Calu3 (cell line): ENCODE measurements at places on chromosomes 4 and X.
A peak's percentile ranks its signal among the peaks of the same experiment; 100 is the strongest.

- no peak overlapping the region for H3K4me3 ChIP-seq
- no peaks in the 10 kb centered on the region for H3K36me3 ChIP-seq
- DNase-seq, result no peak
- H3K27me3 ChIP-seq, result peaks cover 16% of the 10 kb centered on the region
Measured at GRCh38 chrX:101676571-101676970, 16.9 kb upstream of the ARMCX2 start.

DNA sequence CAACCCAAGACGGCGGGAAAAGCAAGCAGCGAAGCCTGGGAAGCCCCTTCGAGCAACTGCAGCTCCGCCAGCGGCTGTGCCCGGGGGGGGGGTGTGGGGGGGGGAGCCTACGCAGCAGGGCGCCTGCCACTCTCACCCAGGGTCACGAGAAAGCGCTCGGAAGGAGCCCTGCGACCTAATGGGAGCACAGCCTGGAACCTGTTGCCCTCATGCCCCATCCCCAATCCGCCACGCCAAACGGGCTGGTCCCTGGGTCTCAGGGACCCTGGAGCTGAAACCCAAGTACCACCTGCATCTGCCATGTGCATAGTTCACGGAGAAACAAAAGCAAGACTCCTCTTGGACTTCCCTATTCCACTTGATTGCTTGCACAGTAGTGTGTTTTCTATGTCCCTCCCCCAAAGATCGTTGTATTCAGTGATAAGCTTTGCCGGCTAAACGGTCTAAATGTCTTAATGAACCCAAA lies 359 bp upstream of the GAB3 start:
- H3K4me3 ChIP-seq, result no peak overlapping the region
- H3K27ac ChIP-seq, result no peak overlapping the region
- no peaks in the 10 kb centered on the region for H3K4me1 ChIP-seq
- DNase-seq, result no peak
- no peaks in the 10 kb centered on the region for H3K36me3 ChIP-seq

DNA sequence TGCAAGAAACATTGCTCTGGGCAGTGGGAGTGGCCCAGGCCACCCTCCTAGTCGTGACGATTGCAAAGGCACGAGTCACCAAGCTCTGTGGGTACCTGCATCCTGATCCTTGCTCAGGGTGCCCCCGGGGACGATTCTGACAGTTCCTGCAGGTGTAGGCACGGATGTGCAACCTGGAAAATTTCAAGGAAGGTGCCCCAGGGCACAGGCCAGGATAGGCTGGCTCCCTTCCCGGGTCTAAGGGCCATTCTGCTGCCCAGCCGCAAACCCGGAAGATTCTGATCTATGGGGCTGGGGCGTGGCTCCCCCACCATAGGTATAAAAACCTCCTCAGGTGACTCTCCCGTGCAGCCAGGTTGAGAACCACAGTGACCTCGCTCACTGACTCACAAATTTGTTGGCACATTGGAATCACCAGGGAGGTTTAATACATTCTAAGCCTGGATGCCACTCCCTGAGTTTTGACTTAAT lies 228.5 kb downstream of the PTTG2 start:
- H3K27ac ChIP-seq, result peak overlapping the region; percentile 79
- peak; percentile 86 for DNase-seq
- H3K36me3 ChIP-seq, result peaks cover 5% of the 10 kb centered on the region
- no peak overlapping the region for H3K4me3 ChIP-seq
- no peaks in the 10 kb centered on the region for H3K27me3 ChIP-seq
- H3K4me1 ChIP-seq, result peaks cover 23% of the 10 kb centered on the region

DNA sequence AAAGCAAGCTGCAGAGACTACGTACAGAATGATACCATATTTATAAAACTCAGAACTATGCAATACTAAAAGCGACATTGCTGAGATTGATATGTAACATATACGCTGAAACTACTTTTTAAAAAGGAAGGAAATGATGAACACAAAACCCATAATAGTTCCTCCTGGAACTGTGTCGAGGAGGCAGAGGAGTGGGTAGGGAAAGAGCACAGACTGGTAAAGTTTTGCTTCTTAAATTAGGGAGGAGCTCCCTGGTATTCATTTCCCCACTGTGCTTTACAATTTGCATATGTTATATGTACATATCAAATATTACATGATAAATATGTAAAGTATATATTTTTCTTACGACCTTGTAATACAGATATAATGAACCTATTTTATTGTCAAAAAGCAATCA lies 13.9 kb downstream of the UFSP2 start:
- no peak overlapping the region for H3K4me3 ChIP-seq
- H3K36me3 ChIP-seq, result peaks cover 5% of the 10 kb centered on the region
- H3K27ac ChIP-seq, result no peak overlapping the region

DNA sequence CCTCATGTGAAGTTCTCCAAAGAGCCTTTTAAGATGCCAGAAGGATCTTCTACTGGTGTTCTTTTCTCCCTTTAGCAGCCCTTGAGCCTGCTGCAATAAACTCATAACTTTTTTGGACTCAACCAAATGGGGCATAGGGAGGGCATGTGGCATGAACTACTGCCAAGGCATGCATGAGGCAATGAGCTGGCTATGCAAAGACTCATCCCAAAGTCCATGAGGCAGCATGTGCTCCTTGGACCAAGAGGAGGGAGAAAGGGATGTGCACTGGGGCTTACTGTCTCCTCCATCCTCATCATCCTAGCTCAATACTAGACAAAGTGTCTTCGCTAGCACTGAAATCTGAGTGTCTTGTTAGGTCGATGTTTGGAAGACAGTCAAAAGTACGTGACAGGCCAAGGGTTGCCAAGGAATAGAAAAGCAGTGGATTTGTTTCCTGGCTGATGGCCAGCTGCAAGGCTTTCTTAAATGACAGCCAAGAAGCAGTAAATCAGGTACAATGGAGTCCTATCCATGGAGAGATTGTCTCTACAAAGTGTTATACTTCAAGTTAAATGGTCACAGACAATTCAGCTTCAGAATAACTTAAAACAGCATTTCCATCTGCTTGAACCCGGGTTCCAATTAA lies 44.5 kb upstream of the ATXN3L start:
- peaks cover 15% of the 10 kb centered on the region for H3K4me1 ChIP-seq
- no peak overlapping the region for H3K27ac ChIP-seq
- no peak overlapping the region for H3K4me3 ChIP-seq
- no peaks in the 10 kb centered on the region for H3K36me3 ChIP-seq

DNA sequence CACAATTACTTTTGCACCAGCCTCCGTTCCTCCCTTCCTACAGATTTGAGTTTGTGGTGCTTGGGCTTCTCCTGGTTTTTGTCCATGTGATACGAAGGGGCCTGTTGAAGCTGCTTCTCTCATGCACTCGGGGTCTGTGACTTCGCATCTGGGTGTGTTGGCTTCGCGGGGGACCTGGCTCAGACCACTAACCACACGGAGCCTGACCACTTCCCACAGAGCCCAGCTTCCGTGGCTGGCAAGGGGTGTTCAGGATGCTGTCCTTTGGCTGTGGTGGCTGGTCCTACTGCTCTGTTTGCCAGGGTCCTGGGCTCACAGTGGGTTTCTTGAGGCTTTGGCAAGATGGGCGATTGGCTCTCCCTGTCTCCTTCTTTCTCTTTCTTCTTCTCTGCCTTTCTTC lies 19.8 kb upstream of the XG start:
- H3K4me1 ChIP-seq, result no peaks in the 10 kb centered on the region
- H3K27me3 ChIP-seq, result no peaks in the 10 kb centered on the region
- H3K4me3 ChIP-seq, result no peak overlapping the region
- DNase-seq, result no peak

DNA sequence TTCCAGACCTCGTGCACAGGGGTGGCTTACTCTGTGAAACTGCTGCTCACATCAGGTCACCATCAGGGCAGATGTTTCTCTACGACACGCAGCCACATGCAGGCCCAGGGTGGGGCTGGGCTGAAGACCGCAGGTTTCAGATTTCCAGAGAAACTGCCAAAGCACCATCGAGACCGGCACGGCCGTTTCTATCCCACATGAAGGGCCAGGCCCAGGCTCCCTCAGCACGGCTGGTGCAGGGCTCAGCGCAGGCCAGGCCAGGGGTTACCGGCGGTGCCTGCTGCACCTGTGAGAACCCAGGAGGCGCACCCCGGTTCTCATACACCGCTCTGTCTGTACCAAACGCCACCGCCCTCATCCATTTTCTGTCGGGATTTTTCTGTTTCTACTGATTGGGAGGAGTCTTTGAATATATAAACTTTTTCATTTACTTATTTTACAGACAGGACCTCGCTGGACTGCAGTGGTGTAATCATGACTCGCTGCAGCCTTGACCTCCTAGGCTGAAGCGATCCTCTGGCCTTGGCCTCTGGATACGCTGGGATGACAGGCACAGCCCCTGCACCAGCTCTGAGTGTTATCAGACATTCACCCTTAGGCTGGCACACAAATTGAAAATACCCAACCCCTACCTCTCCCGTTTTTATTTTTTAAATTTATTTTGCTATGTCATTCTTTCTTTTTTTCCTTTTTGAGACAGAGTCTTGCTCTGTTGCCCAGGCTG lies 17.1 kb downstream of the CTBP1 start:
- no peaks in the 10 kb centered on the region for H3K27me3 ChIP-seq
- H3K27ac ChIP-seq, result no peak overlapping the region
- peaks cover 70% of the 10 kb centered on the region for H3K36me3 ChIP-seq

DNA sequence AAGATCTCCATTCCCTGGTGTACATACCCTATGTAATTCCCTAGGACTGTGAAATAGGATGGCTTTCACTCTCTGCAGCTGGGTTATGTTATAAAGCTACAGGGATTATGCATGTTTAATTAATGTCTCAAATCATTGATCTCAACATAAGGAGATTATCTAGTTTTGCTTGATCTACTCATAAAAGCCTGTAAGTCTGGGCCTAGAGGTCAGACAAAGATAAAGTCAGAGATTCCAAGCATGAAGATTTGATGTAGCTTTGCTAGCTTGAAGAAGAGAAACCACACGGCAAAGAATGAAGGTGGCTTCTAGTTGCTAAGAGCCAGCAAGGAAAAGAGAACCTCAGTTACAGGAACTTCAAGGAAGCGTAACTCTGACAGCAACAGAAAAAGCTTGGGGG lies 456.9 kb downstream of the CCSER1 start:
- no peak overlapping the region for H3K4me3 ChIP-seq
- DNase-seq, result no peak
- H3K27me3 ChIP-seq, result no peaks in the 10 kb centered on the region
- H3K36me3 ChIP-seq, result no peaks in the 10 kb centered on the region
- H3K4me1 ChIP-seq, result no peaks in the 10 kb centered on the region
